Activated T-helper 9 cell treated with anti-CD3 and anti-CD28 coated beads, Interleukin-2, amount 50 U/mL, for 16 hours (primary cell): ENCODE measurements at places on chromosomes 4 and X.

DNA sequence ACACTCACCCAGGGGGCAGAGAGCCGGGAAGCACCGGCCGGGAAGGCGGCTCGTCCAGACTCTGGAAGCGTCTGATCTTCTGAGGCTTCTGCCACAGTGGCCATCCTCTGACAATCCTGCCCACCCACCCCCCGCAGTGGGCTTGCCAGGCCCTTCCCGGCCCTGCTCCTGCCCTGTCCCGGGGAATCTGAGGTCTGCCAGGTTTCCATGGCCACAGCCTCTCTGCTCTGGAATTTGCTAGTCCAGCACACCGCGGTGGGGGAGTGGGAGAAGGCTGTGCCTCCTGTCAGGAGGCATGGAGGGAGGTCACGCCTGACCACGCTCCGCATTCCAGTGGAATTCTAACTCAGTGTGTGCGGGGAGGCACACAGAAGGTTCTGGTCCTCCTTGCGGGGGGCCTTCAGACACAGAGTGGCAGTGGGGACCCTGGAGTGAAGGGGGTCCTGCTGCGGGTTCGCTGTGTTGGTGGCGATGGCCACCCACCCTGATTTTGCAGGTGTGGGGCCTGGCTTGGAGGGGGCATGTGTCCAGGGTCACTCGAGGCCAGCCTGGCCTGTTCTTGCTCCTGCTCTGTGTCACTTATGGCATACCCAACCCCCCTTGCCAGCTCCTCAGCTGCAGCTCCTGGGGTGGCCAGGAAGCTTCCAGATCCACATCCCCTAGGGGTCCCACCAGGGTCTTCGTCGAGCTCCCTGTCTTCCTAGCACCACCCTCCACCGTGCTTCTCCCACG is 55.6 kb upstream of the ADRA2C start:
- DNase-seq, result no peak

GRCh38 chrX:13396924-13397323 is 77.1 kb upstream of the ATXN3L start:
- no peak for DNase-seq

- no peak for DNase-seq
Observed at GRCh38 chrX:154040307-154040756, 20.6 kb upstream of the IRAK1 start.

- no peak for DNase-seq
Observed at GRCh38 chrX:56130031-56130430, 102.1 kb upstream of the KLF8 start.

GRCh38 chr4:177901786-177902185 is 459.5 kb upstream of the AGA start:
- DNase-seq, result no peak

DNA sequence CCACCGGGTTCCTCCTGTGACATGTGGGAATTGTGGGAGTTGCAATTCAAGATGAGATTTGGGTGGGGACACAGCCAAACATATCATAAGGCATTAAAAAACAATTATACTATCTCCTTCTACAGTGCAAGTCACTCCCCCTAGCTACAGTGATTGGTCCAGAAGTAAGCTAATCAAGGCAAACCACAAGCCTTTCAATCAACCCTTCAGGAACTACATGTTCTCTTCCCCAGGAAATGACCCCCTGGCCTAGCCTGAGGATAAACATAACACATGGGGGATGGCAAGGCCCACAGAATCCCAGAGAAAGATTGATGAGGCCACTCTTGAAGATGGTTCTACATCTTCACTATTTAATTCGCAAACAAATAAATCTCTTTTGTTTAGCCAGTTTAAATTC is 25.2 kb upstream of the FAM241A start:
- no peak for DNase-seq

DNA sequence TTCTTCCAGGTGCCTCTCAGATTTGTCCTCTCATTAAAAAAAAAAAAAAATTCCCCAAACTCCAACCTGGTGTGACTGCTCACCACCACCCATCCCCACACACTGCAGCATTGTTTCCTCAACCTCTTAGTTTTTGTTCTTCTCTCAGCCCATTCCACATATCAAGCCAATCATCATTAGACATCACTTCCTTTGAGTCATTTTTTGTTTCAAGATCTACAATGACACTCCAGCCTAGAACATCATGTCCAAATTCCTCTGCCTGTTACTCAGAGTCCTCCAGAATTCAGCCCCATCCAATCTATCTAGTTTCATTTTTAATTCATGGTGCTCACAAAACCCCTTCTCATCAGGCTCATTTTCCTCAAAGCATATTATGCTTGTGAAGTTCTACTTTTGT is 262.5 kb upstream of the TEX13A start:
- DNase-seq, result no peak

DNA sequence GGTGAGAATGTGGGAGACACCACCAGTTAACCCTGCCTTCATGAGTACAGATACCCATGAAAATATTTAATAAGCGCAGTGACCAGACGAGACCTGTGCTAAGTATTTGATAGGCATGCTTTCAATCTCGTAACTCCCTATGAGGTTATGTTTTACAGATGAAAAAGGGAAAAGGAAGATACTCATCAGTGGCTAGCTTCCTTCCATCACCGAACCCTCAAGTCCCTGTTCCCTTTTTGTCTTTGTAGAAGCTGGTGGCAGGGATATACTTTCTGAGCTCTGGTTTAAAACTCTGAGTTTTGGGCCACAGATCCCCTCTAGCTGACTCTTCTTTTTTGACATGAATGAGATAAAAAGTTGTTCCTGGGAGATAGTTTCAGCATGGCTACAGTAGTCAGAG is 26.3 kb downstream of the AFF1 start:
- no peak for DNase-seq

- DNase-seq, result no peak
Observed at GRCh38 chrX:2614911-2615310, 76.2 kb upstream of the CD99 start.

DNA sequence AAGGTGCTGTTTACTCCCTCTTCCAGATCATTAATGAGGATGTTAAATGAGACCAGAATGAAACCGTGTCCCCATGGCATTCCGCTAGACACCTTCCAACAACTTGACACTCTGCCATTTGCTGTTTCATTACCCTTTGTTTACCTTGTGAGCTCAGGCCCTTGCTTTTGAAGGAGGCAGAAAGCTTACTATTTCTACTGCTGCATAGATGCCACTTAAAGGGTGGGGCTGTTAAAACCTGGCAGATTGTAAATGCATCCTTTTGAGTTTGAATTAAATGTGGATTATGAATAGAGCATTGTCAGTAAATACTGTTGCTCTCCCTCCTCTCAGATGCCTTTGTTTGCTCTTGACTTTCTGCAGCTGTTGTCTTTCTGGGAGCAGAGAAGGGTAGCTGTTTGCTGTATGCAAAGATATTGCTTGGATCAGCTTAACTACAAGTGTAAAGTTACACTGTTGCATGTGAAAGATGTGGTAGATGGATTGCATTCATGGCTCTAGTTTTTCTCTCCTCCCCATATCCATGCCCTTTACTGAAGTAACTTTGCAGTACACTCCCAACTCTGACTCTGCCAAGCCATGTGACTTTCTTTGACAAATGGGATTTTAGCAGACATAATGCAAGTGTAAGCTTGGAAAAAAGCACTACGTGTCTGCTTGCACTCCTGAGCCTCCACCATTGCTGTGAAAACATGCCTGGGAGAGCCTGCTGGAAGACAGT is 75.0 kb upstream of the DHX15 start:
- DNase-seq, result no peak

GRCh38 chr4:73945140-73945539 is 36.7 kb downstream of the PF4 start:
- DNase-seq, result no peak

DNA sequence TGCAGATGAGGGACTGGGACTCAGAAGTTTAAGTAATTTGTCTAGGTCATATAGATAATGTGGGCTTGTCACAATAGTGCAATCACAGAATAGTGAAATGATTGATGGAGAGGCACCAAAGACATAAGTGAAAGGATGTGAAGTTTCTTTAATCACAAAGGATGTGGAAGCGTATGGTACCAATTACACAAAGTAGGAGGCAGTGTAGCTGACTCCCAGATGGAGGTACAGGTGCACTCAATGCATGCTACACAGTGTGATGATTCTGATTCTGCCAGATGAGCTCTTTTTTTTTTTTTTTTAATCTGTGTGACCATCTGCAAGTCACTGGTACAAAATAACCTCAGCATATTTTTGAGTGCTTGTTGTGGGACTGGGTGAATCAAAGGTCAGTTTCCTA is 411.3 kb downstream of the SPRY1 start:
- DNase-seq, result no peak

DNA sequence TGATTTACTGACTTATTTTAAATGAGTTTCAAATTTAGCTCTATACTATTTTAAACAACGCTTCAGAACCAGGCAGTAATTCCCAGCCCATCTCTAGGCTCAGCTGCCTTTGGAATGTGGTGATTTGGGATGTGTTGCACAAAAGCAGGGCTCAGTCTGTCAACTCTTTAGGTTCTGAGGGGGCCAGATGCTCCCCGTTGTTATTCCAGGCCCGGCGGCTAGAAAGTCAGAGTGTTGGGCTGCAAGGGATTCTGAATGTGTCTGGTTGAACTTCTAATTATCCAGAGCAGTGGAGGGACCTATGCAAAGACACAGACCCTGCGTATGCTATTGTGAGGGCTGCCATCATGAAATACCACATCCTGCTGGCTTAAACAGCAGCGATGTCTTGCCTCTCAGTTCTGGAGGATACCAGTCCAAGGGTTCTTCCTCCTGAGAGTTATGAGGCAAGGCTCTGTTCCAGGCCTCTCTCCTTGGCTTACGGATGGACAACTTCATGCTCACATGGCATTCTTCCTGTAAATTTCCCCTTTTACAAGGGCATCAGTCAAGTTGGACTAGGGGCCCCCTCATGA is 123.2 kb upstream of the TRIM2 start:
- DNase-seq, result no peak

GRCh38 chr4:69098470-69098869 is 2.2 kb downstream of the UGT2B7 start:
- no peak for DNase-seq

DNA sequence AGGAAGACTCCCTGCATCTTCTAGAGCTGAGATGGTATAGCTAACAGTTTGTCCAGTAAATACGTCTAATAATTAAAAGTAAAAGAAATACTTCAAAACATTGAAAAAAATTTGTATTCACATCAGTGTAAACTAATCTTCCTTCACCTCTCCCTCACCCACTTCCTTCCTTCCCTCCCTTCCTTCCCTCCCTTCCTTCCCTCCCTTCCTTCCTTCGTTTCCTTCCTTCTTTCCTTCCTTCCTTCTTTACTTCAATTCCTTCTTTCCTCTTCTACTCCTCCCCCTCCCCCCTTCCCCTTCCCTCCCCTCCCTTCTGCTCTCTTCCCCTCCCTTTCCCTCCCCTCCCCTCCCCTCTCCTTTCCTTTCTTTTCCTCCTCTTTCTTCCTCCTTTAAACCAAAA is 103.7 kb downstream of the POU4F2 start:
- DNase-seq, result no peak

- no peak for DNase-seq
Observed at GRCh38 chr4:106708464-106708816, 327.7 kb downstream of the DKK2 start.

DNA sequence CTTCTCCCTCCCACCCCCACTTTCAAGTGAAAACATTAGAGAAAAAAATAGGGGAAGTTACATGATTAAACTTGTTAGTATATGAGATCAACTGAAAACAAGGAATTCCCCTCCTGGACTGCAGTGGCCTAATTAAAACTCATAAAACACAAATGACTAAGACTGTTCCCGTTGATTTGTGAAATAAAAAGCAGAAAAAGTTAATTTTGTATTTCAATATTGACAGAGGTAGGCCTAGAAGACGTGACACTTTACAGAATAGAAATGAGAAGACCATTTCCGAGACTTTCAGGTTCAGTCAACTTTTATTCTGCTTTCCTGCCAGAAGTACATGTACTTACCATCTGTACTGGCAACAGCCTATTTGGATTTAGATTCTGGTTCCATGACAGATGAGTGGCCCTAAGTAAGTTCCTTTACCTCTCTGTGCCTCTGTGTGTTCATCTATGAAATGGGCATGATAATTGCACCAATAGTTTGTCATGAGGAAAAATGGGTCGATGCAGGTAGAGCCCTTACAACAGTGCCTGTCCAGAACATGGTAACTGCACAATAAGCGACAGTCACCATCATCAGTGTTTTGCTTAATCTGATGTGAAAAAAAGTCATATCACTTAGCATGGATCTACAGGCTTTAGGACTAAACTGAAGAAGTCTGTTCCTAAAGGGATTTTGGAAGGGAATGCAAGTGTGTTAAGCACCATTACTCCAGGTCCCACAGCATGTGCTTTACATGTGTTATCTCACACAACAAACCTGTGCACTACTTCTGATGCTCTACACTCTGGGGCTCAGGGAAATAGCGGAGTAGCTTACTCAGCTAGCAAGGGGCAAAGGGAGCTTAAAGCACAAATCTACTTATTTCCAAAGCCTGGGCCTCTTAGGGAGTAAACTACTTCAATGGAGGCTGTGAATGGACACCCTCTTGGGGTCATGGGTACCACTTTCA is 562.3 kb upstream of the DIPK2B start:
- no peak for DNase-seq

GRCh38 chrX:56564921-56565840 is 1.8 kb downstream of the UBQLN2 start:
- no peak for DNase-seq

- DNase-seq, result no peak
Observed at GRCh38 chr4:103204111-103204510, 6.0 kb upstream of the CENPE start.

- no peak for DNase-seq
Observed at GRCh38 chr4:176999935-177000543, 207.3 kb upstream of the VEGFC start.

- DNase-seq, result no peak
Observed at GRCh38 chrX:12332786-12333347, 194.6 kb downstream of the FRMPD4 start.

GRCh38 chrX:19571711-19572110 is 56.4 kb upstream of the MAP3K15 start:
- DNase-seq, result no peak

DNA sequence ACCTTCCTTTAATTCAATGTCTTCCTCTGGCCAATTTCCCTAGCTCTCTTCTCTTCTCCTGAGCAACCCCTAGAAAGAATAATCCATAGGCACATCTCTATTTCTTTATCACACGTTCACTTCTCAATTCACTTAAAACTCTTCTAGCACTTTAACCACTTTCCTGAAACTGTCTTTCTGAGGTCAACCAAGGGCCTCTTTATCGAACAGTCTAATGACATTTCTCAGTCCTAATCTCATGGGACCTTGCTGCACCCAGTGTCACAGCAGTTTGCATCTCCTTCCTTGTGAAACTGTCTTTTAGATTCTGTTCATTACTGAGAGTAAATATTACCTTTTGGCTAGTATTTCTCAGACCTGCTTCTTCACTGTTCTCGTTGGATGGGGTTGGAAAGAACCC is 285.3 kb upstream of the RASGEF1B start:
- DNase-seq, result no peak

GRCh38 chrX:86133761-86134160 is 14.5 kb upstream of the DACH2 start:
- no peak for DNase-seq

- no peak for DNase-seq
Observed at GRCh38 chr4:119049342-119049741, 86.3 kb upstream of the MYOZ2 start.

- DNase-seq, result no peak
Observed at GRCh38 chrX:29471829-29472228, 743.5 kb upstream of the MAGEB2 start.
